Subcutaneous preadipocyte (primary cell): ENCODE measurements at places on chromosomes 4 and X. TPM values are rescaled to one million over a fixed set of nuclear protein-coding genes. Genes with fewer than 3 reads are reported as not detected.

RHOXF2 gene
- not detected in 2 replicates for total RNA-seq

NEIL3 gene
- total RNA-seq, result 8.5 and 10.8 TPM in 2 replicates

ITIH6 gene
- not detected in 2 replicates for total RNA-seq

F11 gene
- not detected in 2 replicates for total RNA-seq

BEX2 gene
- 0.20 and 0.73 TPM in 2 replicates for total RNA-seq

PABPC4L gene
- total RNA-seq, result under 0.01 TPM in 2 replicates

STATH gene
- not detected in 2 replicates for total RNA-seq

SPANXC gene
- total RNA-seq, result not detected in 2 replicates

DIPK2B gene
- total RNA-seq, result not detected in 2 replicates

ZNF595 gene
- total RNA-seq, result 12.7 and 13.2 TPM in 2 replicates

ERAS gene
- total RNA-seq, result 0.37 TPM in 1 of 2 replicates, not detected in the other

DGAT2L6 gene
- not detected in 2 replicates for total RNA-seq

TCEANC gene
- 2.6 and 2.9 TPM in 2 replicates for total RNA-seq

GLRA3 gene
- total RNA-seq, result not detected in 2 replicates

DCAF12L1 gene
- total RNA-seq, result not detected in 2 replicates

FHDC1 gene
- under 0.01 and 0.20 TPM in 2 replicates for total RNA-seq
